ENCODE measurements at places on chromosomes 7 and 10. TPM values are rescaled to one million over a fixed set of nuclear protein-coding genes. Genes with fewer than 3 reads are reported as not detected.
A peak's percentile ranks its signal among the peaks of the same experiment; 100 is the strongest.

GRCh38 chr10:72265508-72265907 lies 8.2 kb upstream of the DDIT4 start:
- DNase-seq = no peak

- no peak for DNase-seq
These were observed 294.8 kb upstream of the KLF6 start for GRCh38 chr10:4079803-4080202.

- peak; percentile 40 for DNase-seq
These were observed 25.5 kb downstream of the LDB3 start for GRCh38 chr10:86693721-86694369.

GRCh38 chr7:151312831-151313809 lies 28.5 kb upstream of the NUB1 start:
- DNase-seq = no peak

Gene ABCA13
- 0.17 TPM for total RNA-seq

GRCh38 chr7:24889611-24890010 lies 90.4 kb downstream of the OSBPL3 start:
- DNase-seq = no peak

DNA sequence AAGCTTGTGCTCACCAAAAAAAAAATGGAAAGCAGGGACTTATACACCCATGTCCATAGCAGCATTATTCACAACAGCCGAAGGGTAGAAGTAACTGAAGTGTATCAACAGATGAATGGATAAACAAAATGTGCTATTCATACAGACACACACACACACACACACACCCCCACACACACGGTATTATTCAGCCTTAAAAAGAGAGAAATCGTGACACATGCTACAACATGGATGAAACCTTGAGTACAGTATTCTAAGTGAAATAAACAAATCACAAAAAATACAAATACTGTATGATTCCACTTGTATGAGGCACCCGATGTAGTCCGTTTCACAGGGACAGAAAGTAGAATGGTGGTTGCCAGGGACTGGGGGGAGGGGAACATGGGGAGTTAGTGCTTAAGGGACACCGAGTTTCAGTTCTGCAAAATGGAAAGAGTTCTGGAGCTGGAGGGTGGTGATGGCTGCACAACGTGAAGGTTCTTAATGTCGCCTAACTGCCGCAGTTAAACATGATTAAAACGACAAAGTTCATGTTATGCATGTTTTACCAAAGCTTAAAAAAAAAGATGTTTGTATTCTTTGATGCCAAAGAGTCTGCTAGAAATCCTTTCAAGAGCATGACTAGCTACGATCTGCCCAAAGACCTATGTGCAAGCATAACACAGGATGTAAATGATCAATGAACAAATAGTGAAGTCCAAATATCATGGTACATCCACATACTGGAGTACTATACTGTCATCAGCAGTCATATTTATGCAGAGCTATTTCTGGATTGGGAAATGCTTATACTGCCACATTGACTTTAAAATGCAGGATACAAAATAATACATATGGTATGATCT lies 7.2 kb downstream of the TNS3 start:
- DNase-seq = no peak

GRCh38 chr10:124693801-124694416 lies 50.3 kb downstream of the FAM53B start:
- no peak for DNase-seq

DNA sequence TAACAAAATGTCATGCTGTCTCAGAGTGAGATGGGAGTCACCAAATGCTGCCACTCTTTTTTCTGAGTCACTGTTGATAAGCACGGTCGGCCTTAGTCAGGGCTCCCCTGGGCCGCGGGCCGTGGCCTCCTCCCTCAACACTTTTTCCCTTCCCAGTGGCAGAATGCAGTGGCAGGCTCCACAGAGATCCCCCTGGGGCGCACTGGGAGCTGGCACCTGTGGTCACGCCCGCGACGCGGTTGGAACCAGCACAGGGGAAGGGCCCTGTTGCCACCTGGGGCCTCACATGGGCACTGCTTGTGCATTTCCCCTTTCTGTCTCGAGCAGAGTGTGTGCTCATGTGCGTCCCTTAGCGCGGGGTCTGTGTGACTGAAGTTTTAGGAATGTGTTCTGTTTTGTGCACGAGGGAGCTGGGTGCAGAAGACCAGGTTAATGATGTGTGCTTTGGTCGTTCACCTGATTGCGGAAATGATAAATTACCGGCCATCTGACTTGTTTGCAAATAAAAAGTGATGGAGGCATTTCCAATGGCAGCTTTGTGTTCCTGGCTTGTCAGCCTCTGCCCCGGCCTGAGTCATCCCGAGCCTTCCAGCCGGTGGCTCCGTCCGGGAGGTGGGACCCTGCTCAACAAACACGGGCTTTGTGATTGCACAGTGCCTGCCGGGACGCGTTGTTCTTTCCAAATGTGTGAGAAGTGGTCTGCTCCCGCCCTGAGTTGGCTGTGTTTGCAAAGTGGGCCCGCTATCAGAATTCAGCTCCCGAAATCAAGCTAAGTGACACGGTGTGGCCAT lies 100.7 kb downstream of the NKX6-2 start:
- DNase-seq = peak; percentile 21

DNA sequence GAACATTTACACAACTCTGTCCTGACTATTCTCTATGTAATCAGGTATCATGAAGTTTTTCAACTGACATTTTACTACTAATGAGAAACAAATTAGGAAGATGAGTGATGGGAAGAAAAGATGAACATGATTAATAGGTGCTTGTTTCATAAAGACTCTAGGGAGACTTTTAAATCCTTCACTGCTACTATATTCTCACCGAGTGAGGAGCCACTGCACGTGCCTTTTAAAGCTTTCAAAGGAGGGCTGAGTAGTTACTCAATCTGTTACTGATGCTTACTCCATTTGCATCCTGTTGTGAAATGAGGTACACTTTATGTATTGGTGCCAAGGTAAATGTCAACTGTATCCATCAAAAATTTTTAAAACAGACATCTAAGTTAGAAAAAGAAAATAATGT lies 1.3 kb upstream of the COMMD3 start:
- DNase-seq = no peak

- DNase-seq = no peak
These were observed 2.3 kb downstream of the PPIA start for GRCh38 chr7:44798649-44799305.

GRCh38 chr10:128469515-128469914 lies 343.3 kb upstream of the MKI67 start:
- DNase-seq = no peak

Gene GIMAP6
- 124 TPM for total RNA-seq

- no peak for DNase-seq
These were observed 119.1 kb upstream of the WDR11 start for GRCh38 chr10:120732067-120732466.

Gene IKZF5
- 20.9 TPM for total RNA-seq

GRCh38 chr10:109029870-109030269 lies 893.4 kb downstream of the XPNPEP1 start:
- no peak for DNase-seq

GRCh38 chr7:8921807-8922206 lies 488.4 kb downstream of the NXPH1 start:
- no peak for DNase-seq

GRCh38 chr7:12716134-12716681 lies 28.8 kb downstream of the ARL4A start:
- no peak for DNase-seq

Gene TSPAN15
- total RNA-seq = 4.6 TPM

Gene UCN3
- total RNA-seq = not detected

Gene MAGI2
- 0.19 TPM for total RNA-seq

- no peak for DNase-seq
These were observed 2.3 kb downstream of the CDCA7L start for GRCh38 chr7:21943436-21943835.

GRCh38 chr7:51040787-51041186 lies 258.1 kb upstream of the GRB10 start:
- no peak for DNase-seq

GRCh38 chr7:148385009-148385682 lies 205.4 kb upstream of the C7orf33 start:
- DNase-seq = no peak

Gene HIP1
- total RNA-seq = 8.7 TPM

DNA sequence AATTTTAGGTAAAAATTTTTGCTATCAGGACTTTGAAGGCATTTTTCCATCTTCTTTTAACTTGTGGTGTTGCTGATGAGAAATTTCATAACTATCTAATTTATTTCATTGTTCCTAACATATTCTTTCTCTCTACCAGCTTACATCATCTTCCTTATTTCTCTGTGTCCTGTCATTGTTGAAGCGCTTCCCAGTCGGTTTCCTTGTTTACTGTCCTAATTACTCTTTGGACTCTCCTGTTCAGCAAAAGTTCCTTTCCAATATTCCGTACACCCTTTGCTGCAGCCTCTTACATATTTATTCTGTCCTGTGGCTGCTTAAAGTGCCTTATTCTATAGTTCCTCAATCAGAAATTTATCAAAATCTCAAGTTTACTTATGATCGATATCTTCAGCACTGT lies 609.0 kb upstream of the FZD8 start:
- no peak for DNase-seq

DNA sequence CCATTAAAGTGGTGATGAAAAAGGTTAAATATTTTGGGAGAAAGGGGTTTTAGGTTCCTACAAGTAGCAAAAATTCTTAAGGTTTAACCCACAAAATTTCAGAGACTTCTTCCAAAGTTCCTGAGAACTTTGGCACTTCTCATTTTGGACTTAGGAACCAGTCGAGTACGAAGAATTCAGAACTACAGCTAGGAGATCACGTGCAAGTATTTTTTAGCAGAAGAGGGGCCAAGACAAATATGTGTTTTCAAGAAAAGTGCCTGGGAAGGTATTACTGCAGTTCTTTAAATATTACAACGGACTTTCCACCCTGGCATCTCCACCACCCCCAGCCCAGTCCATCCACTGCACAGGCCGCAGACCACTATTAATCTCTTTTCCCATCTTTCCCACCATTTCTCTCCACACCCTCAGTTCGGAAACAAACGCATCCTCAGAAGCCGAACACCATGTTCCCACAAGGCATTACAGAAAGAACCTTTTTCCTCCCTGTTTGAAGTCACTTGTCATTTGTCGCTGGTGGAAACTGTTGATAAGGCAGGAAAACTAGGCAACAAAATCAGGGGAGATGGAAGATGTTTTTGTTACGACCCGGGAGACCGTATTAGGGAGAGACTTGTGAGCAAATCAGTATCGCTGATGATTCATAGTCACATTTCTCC lies 7.1 kb downstream of the INHBA start:
- no peak for DNase-seq

DNA sequence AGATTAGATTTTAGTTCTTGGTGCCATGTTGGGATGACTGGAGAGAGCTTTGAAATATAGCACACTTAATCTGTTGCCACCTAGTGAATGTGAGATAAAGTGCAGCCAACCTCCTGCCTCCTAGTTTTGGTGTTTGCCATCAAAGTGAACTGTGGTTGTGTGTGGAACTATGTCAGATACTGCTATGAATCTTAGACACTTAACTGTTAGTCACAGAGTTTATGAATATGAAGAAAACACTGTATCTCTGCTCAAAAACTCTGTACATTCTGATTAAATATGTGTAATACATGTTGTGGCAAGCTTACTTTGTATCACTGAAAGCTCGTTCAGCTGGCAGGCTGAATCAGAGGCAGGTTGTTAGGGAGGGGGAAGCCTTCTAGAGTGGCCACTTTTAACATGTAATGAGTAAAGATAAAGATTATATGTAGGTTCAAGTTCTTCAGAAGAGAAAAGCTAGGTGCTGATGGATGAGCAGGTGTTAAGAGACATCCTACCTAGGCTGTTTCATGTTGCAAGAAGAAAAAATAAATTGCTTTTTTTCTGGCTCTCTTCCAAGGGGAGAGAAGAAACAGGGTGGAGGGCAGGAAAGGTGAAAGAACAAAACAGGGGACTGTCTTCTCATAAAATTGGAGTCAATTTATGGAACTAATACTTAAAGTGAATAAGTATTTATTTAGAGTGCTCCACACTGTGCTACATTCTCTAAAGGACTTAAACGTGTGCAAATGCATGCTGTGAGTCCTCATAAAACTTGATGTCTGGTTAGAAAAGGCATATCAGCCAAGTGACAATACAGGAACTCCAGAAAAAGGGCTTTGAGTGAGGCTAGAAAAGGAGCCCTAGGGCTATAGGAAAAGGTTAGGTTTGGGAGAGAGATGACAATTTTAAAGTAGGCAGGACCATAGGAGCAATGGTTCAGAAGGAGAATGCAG lies 14.1 kb upstream of the LAMB1 start:
- DNase-seq = no peak

DNA sequence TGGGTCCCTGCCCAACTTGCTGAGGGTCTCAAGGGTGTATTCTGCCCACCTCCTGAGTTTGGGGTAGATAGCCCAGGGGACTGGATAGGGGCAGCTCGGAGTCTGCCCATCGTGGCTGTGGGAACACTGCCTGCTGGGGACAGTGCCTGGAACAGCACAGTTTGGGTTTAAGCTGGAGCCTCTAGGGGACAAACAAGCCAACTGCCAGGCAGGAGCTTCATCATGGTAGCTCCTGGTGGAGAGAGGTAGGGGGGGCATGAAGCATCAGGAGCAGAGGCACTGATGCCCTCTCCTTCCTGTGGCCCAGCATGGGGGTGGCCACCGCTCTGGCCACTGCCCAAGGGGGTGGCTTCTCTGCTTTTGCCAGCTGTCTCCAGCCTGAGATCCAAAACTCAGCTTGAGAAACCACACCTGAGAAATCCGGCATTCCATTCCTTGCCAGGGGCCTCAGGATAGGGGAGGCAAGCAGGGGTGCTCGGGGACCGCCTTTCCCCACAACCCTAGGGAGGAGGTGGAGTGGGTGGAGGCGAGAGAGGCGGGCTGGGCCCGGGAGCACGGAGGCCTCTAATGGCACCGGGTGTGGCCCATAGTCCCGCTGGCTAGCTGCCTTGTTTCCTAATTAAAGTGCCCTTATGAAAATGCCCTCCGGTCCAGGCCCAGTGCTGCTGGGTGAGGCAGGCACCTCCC lies 47.6 kb downstream of the UNC5B start:
- DNase-seq = no peak
